ENCODE measurements at places on chromosomes 7 and 10.

- DNase-seq, result no peak
These were observed 13.4 kb downstream of the NUDT1 start for GRCh38 chr7:2255145-2256139.

DNA sequence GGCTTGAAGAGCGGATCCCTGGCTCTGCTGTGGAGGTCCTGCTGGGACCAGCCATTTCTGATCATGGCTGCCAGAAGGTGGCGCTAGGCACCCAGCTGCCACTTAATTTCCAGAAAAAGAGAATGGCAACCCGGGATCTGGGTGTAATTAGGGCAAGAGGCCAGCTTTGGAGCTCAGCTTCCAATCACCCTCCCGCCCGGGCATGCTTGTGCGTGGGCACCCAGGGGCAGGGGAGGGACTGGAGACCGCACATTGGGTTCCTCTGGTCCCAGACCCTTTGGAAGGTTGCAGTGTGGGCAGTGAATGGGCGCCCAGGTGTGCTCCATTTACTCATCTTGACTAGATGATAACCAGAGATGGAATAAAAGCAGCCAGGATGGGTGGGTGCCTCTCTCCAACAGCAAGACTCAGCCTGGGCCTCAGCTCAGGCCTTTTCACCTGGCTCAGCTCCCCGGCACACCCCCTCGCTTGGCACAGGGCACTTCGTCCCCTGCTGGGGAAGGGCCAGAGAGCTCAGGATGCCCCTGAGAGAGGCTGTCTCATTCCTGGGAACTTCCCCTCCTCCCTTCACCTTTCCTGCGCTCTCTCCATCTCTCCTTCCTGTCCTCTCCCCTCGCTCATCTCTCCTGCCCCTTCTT, 14.7 kb downstream of the FAM241B start:
- peak; percentile 83 for DNase-seq

DNA sequence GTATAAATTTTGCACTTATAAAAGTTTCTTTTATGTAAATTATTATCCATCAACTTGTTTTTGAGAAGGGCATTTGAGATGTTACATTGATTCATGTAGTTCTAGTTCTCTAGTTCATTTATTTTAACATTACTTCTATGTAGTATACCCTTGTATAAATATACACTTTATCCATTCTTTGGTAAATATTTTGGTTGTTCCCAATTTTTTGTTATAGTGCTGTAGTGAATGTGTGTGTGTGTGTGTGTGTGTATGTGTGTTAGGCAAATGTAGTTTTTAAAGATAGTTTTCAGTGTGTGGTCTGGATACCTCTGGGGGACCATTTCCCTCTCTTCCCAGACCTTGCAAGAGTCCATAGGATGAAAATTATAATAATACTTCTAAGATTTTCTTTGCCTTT, 15.0 kb downstream of the PRKAR2B start:
- DNase-seq, result no peak

DNA sequence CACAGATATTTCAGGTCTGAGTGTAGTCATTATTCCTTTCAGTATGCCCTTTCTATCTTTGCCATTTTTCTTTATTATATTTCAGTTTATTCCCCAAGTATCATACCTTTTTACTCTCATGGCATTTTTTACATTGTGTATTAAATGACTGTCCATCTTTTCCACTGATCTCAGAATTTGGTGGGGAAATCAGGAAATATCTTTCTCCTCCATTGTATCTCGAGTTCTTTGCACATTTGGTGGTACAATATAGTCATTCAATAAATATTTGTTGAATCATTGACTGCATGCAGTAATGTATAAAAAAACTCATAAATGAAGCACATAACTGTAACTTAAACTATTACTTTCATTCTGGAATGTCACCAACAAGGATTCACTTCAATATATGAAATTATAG, 354.7 kb downstream of the HGF start:
- DNase-seq, result no peak

GRCh38 chr10:30422981-30423654, 10.9 kb upstream of the MAP3K8 start:
- peak; percentile 83 for DNase-seq

DNA sequence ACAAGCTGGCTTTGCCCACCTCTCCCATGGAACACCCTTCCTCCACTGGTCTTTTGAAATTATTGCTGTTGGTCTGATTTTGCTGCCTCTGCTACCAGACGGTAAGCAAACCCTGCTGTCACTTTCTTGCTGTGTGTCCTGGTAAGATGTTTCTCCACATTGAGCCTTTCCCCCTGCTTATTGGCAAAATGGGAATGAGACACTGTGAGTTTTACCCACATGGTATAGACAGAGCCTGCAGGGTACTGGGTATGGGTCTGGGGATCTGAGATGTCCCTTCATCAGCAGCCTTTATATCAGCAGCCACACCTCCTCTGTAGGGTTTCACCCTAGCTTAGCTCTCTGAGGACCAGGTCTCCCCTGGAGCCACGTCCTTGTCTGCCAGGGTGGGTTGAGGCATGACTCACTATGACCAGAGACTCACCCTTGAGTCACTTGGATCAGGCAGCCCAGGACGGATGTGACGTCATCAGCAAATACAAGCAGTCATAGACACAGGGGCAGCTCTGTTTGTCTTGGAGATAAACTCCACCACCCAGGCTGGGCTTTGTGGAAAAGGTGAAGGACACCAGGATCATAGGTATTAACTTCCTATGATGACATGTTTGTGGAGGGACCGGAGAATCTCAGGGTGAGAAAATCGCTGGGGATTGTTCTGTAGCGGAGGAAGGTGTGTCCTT, 17.9 kb upstream of the BAIAP2L1 start:
- peak; percentile 95 for DNase-seq

DNA sequence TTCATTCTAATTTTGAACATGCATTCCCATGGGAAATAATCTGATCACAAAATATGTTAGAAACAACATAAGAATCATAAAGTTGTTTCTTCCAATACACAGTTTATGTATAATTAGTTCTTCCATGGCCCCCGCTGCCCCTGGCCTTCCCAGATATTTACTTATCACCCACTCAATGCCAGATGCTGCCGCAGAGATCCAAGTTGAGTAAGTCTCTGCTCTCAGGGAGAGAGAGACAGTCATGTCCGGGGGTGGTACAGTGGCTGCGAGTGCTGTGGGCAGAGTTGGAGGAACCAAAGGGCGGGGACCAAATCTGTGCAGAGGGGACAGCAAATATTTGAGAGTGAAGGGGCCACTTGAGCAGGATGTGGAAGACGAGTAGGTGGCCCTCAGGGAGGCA, 37.1 kb downstream of the COL26A1 start:
- DNase-seq, result no peak

GRCh38 chr10:50431791-50432190, 180.5 kb upstream of the ASAH2 start:
- no peak for DNase-seq

- no peak for DNase-seq
These were observed 34.4 kb upstream of the CAV2 start for GRCh38 chr7:116465125-116465524.

DNA sequence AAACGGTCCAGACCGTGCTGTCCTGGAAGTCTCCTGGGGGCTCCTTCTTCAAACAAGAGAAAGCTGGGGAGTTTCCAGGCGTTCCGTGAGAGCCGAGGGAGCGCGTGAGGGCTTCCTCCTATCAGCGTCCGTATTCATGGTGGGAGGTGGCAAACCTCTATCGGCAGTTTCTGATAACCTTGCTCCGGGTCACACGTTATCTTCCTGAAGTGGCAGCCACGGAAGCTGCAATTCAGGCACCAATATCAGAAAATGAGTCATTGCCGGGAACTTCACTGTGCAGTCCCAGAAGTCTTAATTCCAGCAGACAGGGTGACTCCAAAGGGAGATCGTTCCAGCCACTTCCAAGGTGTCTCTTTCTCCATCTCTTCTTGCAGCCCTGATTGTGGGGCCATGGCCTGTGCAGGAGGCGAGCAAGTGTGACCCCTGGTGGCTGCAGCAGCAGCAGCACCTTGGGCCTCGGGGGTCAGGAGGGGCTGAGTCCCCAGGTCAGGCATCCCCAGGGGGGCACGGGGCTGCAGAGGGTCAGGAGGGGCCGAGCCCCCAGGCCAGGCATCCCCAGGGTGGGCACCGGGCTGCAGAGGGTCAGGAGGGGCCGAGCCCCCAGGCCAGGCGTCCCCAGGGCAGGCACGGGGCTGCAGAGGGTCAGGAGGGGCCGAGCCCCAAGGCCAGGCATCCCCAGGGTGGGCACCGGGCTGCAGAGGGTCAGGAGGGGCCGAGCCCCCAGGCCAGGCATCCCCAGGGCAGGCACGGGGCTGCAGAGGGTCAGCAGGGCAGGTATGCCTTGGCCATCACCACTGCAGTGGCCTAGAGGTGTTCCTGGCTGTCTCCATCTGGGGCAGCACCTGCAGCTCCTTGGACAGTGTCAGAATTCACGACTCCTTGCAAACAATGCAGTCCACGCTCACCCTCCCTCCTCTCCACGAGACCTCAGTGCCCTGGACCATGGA, 538.7 kb downstream of the DNAJB6 start:
- DNase-seq, result peak; percentile 79

DNA sequence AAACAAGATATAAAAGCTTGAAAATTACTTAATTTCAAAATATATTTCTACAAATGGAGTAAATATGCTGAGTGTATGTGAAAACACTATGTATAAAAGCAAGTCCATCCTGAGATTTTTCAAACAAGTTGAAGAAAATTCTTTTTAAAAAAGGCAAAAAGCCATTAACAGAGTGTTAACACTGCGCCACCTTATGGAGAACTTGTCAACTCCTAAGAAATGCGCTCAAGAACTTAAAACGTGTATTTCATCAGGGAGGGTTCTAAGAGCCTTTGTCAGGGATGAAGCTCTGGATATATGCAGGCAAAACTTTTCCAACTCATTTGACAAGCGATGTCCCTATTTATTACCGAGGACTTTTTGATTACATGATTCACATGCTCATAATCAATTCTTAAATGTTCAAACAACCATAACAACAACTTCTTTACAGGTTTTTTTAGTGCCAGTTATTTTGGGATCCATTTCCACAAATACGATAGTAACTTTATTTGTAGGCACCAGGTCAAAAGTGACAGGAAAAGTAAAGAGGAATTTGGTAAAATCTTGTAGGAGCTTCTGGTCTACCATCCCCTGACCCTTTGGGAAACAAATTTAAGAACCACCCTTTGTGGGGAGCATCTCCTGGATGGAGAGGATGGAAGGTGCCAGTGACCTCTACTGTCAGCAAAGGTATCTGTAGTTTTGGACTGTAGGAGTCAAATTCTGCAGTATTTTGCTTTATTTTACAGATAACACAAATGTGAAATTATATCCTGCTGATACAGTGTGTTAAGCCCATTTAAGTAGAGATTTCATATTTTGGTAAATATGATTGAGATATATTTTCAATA, 23.2 kb downstream of the CALCR start:
- DNase-seq, result peak; percentile 72

- no peak for DNase-seq
These were observed 63.7 kb downstream of the ST7 start for GRCh38 chr7:117017017-117017451.

GRCh38 chr10:36716291-36716690, 409.1 kb upstream of the ANKRD30A start:
- DNase-seq, result no peak

GRCh38 chr7:26216049-26216448, 14.5 kb downstream of the CBX3 start:
- no peak for DNase-seq

- no peak for DNase-seq
These were observed 34.6 kb downstream of the PPP1R9A start for GRCh38 chr7:94941844-94942632.

GRCh38 chr10:4557469-4557868, 268.5 kb upstream of the AKR1E2 start:
- no peak for DNase-seq

DNA sequence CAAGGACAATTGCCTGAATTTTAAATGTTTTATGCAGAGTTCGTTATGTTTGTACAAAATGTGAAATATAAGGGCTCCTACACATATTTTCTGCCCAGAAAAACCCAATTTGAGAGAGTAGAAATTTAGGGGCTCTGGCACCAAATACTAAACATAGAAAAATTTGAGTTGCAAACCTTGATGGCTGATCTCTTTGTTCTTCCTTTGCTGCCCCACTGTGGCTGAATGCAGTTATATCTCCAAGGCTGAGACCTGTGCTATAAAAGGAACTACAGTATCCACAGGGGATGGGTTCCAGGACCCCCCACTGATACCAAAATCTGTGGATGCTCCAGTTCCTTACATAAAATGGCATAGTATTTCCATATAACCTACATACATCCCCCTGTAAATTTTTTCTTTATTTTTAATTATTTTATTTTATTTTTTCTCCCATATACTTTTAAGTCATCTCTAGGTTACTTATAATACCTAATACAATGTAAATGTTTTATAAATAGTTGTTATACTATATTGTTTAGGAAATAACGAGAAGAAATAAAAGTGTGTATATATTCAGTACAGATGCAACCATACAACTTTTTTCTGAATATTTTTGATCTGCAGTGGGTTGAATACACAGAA, 22.5 kb downstream of the CFAP43 start:
- DNase-seq, result peak; percentile 64

- peak; percentile 61 for DNase-seq
These were observed 95.5 kb downstream of the CTBP2 start for GRCh38 chr10:125064681-125065492.

DNA sequence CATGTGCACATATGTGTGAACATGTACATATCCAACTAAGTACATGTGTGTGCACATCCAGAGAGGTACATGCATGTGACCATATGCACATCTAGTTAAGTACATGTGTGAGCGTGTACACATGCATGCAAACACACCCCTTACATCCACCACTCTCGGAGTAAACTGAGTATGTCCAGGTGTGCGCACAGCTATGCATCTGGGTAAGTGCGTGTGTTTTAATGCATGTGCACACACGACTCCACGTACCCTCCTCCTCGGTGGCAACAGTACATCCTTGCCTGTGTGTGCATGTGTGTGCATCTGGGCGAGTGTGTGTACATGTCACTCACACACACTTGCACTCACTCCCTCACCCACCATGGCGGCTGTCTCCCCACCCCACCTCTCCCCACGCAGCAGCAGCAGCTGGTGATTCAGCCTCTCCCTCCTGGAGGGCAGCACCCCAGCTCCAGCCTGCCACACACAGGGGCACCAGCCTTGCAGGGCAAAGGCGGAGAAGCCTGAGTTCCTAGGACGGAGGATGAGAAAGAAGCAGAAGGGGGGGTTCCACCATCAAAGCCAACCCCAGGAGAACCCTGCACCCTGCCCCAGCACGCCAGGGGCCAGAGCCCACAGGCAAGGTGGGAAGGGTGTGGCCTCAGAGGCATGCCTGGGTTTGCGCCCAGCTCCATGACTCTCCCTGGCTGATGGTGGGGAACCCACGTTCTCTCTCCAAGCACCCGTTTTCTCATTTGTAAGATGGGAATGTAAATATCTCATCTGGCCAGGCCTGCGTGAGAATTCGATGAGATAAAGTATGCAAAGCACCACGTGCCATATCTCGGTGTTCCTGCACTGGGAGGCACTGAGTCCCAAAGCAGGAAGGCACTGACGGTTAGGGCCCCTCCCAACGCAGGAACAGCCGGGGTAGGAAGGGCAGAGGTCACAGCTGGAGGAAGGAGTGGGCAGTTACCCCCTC, 27.7 kb upstream of the DNAAF5 start:
- DNase-seq, result peak; percentile 1

Measured in hepatocyte (in vitro differentiated cells).